ENCODE measurements at places on chromosomes 2 and 18.

GRCh38 chr2:165601928-165602521 lies 132.5 kb downstream of the CSRNP3 start:
- no peak for DNase-seq

- DNase-seq = no peak
Observed at GRCh38 chr18:3329471-3329870, 67.5 kb downstream of the MYL12B start.

DNA sequence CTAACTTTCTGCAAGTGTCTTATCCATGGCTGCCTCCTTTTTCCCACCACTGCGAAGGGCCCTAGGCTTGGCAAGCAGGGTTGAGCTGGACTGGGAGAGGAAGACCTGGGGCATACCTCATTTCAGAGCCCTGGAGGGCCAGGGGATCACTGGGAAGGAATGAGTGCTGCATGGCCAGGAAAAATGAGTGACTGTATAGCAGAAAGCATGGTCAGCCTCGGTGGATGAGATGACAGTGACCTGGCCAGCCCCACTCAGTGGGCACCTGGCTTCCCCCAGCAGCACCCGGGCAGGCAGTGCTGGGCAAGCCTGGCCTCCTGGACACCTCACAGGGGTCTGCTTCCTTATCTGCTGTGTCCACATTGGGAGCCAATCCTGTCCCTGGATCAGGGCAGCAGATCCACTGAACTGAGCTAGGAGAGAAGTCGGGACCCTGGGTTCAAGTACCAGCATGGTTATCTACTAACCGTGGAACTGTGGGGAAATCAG lies 76.4 kb downstream of the HS1BP3 start:
- DNase-seq = no peak

- no peak for DNase-seq
Observed at GRCh38 chr2:101736233-101736632, 38.7 kb downstream of the MAP4K4 start.

GRCh38 chr2:221570321-221570935 lies 1.7 kb downstream of the EPHA4 start:
- DNase-seq = peak; percentile 1

DNA sequence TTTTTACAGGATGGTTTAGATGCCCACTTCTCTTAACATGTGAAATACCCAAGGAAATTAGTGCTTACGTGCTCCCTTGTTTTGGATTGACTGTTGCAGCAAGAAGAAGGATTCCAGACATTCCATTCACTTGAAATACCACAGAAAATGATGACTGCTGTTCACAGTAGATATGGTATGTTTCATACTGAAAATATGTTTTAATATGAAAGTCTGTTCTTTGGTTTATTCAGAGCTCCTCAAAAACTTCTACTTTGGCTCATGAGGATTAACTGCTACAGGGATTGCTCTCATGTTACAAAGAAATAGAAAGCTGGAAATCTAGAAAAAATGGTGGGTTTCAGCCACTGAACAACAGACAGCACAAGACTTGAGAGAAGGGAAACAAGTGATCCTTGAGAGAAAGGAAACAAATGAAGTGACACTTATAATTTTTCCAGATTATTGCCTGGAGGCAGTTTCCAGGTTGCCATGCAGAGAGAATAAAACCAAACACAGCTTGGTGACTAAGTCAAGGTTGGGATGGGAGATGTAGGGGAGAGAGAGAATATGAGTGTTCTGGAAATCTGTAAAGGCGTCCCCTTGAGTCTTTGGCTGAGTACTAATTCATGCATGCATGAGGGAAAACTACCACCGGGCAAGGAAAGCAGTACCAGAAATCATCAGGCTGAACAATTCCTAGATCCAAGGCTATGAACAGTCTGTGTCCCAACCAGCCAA lies 348.1 kb downstream of the CLIP4 start:
- DNase-seq = no peak

- peak; percentile 72 for DNase-seq
Observed at GRCh38 chr2:112542123-112542983, at the start of gene POLR1B. Gene POLR1B (plus strand): TSS chr2:112542465. CDS start chr2:112542495, 30 bp downstream.

- DNase-seq = no peak
Observed at GRCh38 chr2:237765875-237766274, 32.7 kb upstream of the RBM44 start.

DNA sequence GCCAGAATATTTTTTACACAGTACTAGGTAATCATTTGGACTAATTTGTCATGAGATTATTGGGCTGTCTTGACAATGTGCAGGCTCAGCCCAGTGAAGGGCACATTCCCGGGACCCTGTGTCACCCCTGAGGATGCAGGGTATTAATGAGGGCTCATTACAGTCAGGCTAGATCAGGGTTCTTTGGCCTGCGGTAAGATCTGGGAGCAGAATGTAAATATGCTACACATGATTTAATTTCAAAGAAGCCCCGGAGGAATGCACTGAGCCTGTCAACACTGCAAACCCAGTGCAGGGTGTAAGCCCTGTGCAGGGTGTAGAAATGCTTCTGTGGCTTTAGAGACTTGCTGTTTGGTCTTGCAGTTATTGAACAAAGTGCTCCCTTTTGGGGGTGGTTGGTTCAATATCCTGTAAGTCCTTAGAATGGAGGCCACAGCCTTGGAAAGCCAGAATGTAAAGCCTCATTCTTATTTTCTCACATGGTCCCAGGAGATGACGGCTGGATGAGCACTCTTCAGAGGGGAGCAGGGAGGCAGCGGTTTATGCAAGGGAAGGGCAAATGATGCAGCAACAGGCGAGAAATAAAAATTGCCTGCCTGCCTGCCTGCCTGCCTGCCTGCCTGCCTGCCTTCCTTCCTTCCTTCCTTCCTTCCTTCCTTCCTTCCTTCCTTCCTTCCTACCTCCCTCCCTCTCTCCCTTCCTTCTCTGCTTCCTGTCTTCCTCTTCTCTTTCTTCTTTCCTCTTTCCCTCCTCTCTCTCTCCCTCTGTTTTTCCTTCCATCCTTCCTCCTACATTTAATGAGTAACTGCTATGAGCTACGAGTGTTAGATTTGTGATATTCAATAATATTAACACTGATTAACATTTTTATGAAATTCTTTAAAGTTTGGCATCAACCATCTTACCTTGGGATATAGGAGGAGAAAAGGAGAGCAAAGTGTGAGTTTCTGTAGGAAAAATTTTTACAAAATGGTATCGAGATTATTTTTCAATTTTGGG lies 148.8 kb downstream of the VAPA start:
- DNase-seq = no peak

- DNase-seq = no peak
Observed at GRCh38 chr18:70840649-70841048, 551.8 kb downstream of the SOCS6 start.

DNA sequence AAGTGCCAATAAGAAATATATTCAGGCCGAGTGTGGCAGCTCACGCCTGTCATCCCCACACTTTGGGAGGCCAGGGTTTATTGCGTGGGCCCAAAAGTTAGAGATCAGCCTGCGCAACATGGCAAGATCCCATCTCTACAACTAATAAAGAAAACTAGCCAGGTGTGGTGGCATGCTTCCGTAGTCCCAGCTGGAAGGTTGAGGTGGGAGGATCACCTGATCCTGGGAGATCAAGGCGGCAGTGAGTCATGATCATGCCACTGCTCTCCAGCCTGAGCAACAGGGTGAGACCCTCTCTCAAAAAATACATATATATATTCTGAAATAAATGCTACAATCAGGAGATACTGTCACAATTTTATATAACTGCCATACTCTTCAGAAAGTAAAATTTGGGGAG lies 1604.8 kb upstream of the NXPH2 start:
- DNase-seq = no peak

All from activated CD4-positive, alpha-beta T cell treated with anti-CD3 and anti-CD28 coated beads, Interleukin-2, amount 50 U/mL, for 4 hours (primary cell).